ENCODE measurements at places on chromosomes 13 and 19.

DNA sequence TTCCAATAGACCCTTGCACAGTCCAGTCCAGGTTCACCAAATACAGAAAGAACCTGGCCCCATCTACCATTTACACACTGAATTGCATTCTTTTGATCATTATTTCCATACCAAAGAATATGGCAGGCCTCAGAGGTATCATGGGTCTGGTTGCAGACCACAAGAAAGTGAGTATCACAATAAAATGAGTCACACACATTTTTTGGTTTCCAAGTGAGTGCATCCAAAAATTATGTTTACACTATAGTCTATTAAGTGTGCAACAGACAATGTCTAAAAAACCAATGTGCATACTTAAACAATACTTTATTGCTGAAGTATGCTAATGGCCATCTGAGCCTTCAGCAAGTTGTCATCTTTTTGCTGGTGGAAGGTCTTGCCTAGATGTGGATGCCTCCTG is 105.3 kb downstream of the SPACA7 start:
- no peak overlapping the region for H3K27ac ChIP-seq
- no peaks in the 10 kb centered on the region for H3K27me3 ChIP-seq
- no peak for DNase-seq

DNA sequence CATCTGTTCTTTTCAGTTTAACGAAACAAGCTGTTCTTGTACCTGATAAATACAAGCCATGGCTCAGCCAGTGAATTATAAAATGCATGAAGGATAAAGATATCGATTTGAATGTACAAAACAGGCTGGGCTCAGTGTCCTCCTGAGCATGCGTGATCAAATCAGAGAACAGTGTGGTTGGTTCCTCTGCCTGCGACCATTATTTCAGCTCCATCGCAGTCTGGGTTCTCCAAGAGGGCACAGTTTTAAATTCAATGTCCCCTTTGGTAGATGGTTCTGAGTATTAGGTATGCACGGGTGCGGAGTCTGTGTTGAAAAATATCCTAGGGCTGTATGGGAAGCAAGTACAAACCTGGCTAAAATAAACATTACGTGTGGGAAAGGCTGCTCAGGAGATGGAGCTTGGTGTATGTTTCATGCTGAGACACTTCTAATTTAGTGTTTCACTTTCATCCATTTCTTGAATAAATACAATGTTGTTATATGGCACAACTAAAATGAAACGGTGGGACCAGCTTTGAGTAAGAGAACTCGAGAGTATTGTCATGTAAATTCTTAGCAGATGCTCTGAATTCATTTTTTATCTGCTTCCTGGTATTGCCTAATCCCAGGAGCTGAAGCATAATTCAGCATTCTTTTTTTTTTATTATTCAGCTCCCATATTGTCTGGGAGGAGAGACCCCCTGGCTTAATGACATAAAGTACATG is 458.7 kb downstream of the MYO16 start:
- H3K4me1 ChIP-seq = peaks cover 16% of the 10 kb centered on the region
- no peaks in the 10 kb centered on the region for H3K36me3 ChIP-seq
- peaks cover 4% of the 10 kb centered on the region for H3K27me3 ChIP-seq
- no peak overlapping the region for H3K4me3 ChIP-seq
- no peak overlapping the region for H3K27ac ChIP-seq

- H3K4me1 ChIP-seq = no peaks in the 10 kb centered on the region
- no peak overlapping the region for H3K27ac ChIP-seq
- H3K27me3 ChIP-seq = no peaks in the 10 kb centered on the region
- H3K36me3 ChIP-seq = no peaks in the 10 kb centered on the region
- no peak for DNase-seq
- H3K4me3 ChIP-seq = no peak overlapping the region
Observed at GRCh38 chr13:80955501-80955900, 614.6 kb upstream of the SPRY2 start.

DNA sequence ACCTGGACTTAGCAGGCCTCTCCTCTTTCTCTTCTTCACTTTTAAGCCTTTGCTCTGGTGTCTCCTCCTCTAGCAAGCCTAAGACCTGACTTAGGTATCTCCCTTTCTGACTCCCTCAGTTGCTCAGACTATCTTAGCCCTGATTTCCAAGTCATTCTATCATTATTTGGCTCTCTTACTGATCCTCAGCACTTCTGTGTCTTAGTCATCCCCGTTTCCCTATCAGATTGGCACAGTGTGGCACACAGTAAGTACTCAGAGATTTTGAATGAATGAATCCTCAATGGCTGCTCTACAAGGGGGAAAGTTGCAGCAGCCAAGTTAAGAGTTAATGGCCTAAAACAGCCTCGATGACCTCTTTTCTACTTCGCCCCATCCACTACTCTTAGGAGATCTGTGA is 8.2 kb downstream of the KCTD12 start:
- H3K4me1 ChIP-seq = peaks cover 9% of the 10 kb centered on the region
- no peak overlapping the region for H3K27ac ChIP-seq

DNA sequence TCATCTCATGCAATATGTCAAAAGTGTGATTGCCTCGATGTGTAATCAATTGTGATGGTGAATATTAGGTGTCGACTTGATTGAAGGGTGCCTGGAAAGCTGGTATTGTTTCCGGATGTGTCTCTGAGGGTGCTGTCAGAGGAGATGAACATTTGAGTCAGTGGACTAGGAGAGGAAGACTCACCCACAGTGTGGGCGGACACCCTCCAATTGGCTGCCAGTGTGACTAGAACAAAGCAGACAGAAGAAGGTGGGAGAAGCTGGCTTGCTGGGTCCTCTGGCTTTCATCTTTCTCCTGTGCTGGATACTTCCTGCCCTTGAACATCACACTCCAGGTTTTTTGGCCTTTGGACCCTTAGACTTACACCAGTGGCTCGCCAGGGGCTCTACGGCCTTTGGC is 15.5 kb upstream of the CABP5 start:
- H3K36me3 ChIP-seq = no peaks in the 10 kb centered on the region
- H3K4me1 ChIP-seq = no peaks in the 10 kb centered on the region
- no peak for DNase-seq
- H3K27ac ChIP-seq = no peak overlapping the region
- H3K27me3 ChIP-seq = peaks cover 4% of the 10 kb centered on the region

- no peaks in the 10 kb centered on the region for H3K36me3 ChIP-seq
- H3K4me1 ChIP-seq = no peaks in the 10 kb centered on the region
- no peak for DNase-seq
Observed at GRCh38 chr13:76942363-76942762, 5.9 kb upstream of the ACOD1 start.

- DNase-seq = no peak
- H3K27ac ChIP-seq = no peak overlapping the region
- H3K4me3 ChIP-seq = no peak overlapping the region
- no peaks in the 10 kb centered on the region for H3K4me1 ChIP-seq
Observed at GRCh38 chr13:20006206-20006605, 47.7 kb downstream of the ZMYM2 start.

- H3K27me3 ChIP-seq = peaks cover under 1% of the 10 kb centered on the region
- peaks cover 39% of the 10 kb centered on the region for H3K36me3 ChIP-seq
- no peak for DNase-seq
- peak overlapping the region; percentile 57 for H3K4me3 ChIP-seq
- no peaks in the 10 kb centered on the region for H3K4me1 ChIP-seq
- no peak overlapping the region for H3K27ac ChIP-seq
Observed at GRCh38 chr19:20197747-20198146, 30.7 kb downstream of the ZNF486 start.

DNA sequence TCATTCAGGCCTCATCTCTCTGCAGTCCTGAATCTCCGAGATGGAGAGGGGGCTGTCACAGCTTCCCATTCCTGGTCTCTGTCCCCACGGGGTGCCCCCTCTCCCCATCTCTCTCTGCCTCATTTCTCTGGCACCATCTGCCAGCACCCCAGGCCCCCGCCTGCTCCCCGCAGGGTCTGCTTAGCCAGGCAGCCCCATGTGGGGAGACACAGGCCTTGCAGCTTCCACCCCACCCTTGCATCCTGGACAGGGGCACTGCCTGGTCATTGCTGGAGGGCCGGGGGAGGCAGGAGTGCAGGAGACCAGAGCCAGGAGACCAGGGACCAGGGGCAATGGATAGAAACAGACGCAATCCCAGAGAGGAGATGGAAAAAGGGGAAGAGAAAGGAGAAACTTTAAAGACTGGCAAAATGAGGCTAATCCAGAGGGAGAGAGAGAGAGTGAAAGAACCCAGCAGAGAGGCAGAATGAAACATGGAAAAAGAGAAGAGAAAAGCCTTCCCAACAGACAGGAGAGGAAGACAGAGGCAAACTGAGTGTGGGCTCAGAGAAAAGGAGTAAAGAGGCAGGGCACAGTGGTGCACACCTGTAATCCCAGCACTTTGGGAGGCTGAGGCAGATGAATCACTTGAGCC is 8.8 kb upstream of the GIPR start:
- peaks cover 3% of the 10 kb centered on the region for H3K36me3 ChIP-seq
- H3K4me3 ChIP-seq = peak overlapping the region; percentile 53
- H3K4me1 ChIP-seq = peaks cover 3% of the 10 kb centered on the region
- DNase-seq = no peak
- peaks cover 4% of the 10 kb centered on the region for H3K27me3 ChIP-seq
- H3K27ac ChIP-seq = no peak overlapping the region

- H3K4me1 ChIP-seq = peaks cover 32% of the 10 kb centered on the region
- no peak for DNase-seq
- H3K27me3 ChIP-seq = no peaks in the 10 kb centered on the region
- no peak overlapping the region for H3K27ac ChIP-seq
- no peaks in the 10 kb centered on the region for H3K36me3 ChIP-seq
- H3K4me3 ChIP-seq = no peak overlapping the region
Observed at GRCh38 chr13:102707467-102707866, 12.6 kb upstream of the METTL21C start.

DNA sequence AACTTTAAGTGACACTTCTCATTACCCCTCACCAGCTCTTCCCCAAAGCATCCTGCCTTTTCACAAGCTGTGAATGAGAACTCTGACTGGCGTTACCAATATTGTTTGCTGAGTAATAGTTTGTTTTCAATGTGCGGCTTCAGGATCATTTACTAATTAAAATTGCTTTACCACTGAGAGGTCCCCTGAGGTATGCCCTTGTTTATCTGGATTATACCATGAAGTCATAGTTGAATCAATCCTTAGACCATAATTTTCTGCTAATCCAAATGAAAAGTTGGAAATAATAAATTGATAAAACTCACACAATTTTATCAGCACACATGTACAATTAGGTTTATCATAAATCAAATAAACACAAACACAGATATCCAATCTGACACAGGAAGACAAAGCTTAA is 568.8 kb downstream of the PCDH9 start:
- H3K4me1 ChIP-seq = peaks cover 5% of the 10 kb centered on the region
- no peaks in the 10 kb centered on the region for H3K36me3 ChIP-seq
- H3K27ac ChIP-seq = no peak overlapping the region
- H3K27me3 ChIP-seq = no peaks in the 10 kb centered on the region
- no peak overlapping the region for H3K4me3 ChIP-seq

- H3K4me3 ChIP-seq = no peak overlapping the region
- peaks cover 1% of the 10 kb centered on the region for H3K27me3 ChIP-seq
- no peaks in the 10 kb centered on the region for H3K36me3 ChIP-seq
- DNase-seq = no peak
- no peaks in the 10 kb centered on the region for H3K4me1 ChIP-seq
Observed at GRCh38 chr13:108315991-108316390, 46.5 kb downstream of the TNFSF13B start.

DNA sequence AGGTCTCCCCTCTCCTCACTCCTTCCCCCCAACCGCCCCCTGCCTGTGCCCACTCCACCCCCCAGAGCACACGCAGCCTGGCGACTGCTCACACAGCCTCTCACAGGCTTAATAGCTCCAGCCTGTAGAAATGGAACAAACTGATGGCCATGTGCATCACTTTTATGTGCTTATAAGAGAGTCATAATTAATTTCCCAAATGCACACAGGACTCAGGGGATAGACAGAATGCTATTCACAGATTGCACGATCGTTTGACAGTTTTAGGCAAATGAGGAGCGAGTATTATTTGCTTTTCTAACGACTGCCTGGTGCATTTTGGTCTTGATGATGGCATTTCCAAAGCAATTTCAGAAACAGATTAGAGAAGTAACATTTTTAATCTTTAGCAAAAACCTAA is 97.7 kb upstream of the VSTM2B start:
- H3K36me3 ChIP-seq = peaks cover 8% of the 10 kb centered on the region
- peaks cover 11% of the 10 kb centered on the region for H3K27me3 ChIP-seq
- no peak overlapping the region for H3K27ac ChIP-seq
- no peak overlapping the region for H3K4me3 ChIP-seq
- H3K4me1 ChIP-seq = no peaks in the 10 kb centered on the region
- DNase-seq = no peak

DNA sequence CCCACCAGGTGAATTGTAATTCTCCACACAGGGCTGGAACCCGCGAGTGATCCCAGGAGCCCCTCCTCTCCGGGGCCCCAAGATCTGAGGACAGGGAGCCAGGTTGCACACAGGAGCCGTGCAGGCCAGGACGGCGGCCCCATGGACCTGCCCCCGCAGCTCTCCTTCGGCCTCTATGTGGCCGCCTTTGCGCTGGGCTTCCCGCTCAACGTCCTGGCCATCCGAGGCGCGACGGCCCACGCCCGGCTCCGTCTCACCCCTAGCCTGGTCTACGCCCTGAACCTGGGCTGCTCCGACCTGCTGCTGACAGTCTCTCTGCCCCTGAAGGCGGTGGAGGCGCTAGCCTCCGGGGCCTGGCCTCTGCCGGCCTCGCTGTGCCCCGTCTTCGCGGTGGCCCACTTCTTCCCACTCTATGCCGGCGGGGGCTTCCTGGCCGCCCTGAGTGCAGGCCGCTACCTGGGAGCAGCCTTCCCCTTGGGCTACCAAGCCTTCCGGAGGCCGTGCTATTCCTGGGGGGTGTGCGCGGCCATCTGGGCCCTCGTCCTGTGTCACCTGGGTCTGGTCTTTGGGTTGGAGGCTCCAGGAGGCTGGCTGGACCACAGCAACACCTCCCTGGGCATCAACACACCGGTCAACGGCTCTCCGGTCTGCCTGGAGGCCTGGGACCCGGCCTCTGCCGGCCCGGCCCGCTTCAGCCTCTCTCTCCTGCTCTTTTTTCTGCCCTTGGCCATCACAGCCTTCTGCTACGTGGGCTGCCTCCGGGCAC is 3.9 kb downstream of the FFAR1 start:
- H3K36me3 ChIP-seq = no peaks in the 10 kb centered on the region
- no peak overlapping the region for H3K27ac ChIP-seq
- no peak for DNase-seq
- H3K4me3 ChIP-seq = no peak overlapping the region

GRCh38 chr19:6533000-6533328 is 2.1 kb downstream of the TNFSF9 start:
- peak overlapping the region; percentile 84 for H3K4me3 ChIP-seq
- H3K4me1 ChIP-seq = peaks cover 27% of the 10 kb centered on the region
- no peak for DNase-seq
- H3K27me3 ChIP-seq = peaks cover 24% of the 10 kb centered on the region

DNA sequence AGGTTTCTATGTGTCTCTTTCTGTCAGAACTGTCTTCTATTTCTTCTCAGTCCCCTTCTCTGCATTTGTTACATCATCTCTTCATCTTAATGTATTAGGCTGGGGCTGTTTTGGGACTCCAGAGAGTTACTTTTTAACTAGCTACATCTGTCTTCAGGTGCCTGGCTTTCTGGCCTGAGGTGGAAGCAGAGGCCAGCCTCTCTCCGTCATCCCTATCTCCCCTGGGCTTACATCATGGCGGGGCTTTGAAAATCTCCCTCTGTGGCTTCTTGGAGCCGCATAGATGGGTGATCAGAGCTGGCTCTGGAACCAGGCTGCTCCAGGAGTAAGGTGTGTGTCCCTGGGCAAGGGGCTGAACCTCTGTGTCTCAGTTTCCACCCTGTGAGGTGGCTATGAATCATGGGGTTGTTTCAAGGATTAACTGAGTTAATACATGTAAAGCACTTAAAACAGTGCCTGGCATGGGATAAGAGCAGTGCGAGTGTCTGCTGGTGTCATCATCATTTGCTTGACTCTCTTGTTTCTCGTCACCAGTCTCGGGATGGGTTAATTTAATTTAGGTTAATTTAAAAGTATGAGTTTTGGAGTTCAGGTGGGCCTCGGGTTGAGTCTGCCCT is 2.0 kb downstream of the EPN1 start:
- DNase-seq = no peak
- H3K4me1 ChIP-seq = peaks cover 56% of the 10 kb centered on the region
- H3K27me3 ChIP-seq = peaks cover 28% of the 10 kb centered on the region
- peak overlapping the region; percentile 100 for H3K27ac ChIP-seq
- H3K4me3 ChIP-seq = peak overlapping the region; percentile 99
- H3K36me3 ChIP-seq = peaks cover 50% of the 10 kb centered on the region
